ENCODE measurements at places on chromosomes 2 and 18.

- DNase-seq = no peak
Observed at GRCh38 chr2:128772671-128773070, 454.0 kb upstream of the HS6ST1 start.

- DNase-seq = no peak
Observed at GRCh38 chr2:168740360-168740759, 62.1 kb upstream of the NOSTRIN start.

GRCh38 chr2:105778080-105778607 is 33.4 kb downstream of the NCK2 start:
- DNase-seq = no peak

- DNase-seq = no peak
Observed at GRCh38 chr18:57446322-57446721, 11.1 kb downstream of the ONECUT2 start.

DNA sequence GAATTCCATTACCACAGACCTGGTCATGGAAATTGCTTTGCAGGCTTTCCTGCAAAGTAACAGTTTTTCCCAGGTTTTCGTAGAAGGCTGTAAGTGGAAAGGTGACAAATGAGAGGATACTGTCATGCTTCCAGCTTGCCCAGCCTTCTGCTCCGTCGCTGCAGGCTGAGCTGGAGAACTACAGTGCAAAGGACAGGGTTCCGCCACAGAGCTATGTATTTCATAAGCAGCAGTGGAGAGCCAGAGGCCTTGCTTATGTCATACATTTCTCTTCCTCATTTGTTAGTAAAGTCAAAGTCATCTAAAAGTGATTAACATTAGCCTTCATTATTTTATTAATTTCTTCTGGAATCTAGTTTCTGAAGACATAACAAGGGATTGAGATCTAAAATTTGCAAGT is 72.9 kb upstream of the RBM44 start:
- no peak for DNase-seq

All from T-helper 17 cell (primary cell).